CD14-positive monocyte (primary cell): ENCODE measurements at places on chromosomes 4 and X. TPM values are rescaled to one million over a fixed set of nuclear protein-coding genes. Genes with fewer than 3 reads are reported as not detected.

DNA sequence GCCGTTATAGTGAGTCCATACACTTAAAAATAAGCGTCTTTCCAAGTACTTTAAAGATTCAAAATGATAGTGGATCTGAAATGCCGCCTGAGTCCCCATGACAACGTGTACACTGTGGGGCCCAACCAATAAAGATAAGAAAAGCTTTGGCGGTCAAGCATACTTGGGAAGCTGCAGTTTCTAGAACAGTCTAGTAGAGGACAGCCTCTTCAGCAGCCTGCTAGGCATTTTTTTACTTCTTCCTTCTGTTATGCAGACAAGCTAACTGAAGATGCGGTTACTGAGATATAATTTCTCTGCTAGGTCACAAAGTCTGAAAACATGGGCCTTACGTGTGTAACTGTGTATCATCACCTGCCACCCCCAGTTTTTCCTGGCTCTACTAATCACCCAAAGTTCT lies 402 bp upstream of the UPRT start:
- H3K27me3 ChIP-seq, result no peaks in the 10 kb centered on the region
- H3K27ac ChIP-seq, result peak overlapping the region; percentile 97
- no peaks in the 10 kb centered on the region for H3K36me3 ChIP-seq
- peaks cover 15% of the 10 kb centered on the region for H3K4me1 ChIP-seq
- no peak for DNase-seq

DNA sequence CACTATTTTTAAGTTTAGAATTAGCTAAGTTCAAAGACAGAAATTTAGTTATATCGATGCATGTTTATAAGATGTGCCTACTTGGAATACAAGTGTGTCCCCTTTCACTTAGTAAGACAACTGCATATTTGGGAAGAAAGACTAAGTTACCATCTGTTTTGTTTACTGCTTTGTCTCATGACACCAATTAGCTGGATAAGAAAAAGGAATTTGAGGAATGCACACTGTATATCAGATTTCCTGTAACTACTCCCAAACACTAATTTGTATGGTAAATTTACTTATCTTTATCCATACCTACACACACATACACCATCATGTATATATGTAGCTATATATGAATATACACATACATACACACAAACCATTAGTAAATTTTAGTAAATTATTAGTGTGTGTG lies 1442.8 kb upstream of the IGFBP7 start:
- no peak overlapping the region for H3K4me3 ChIP-seq
- H3K36me3 ChIP-seq, result no peaks in the 10 kb centered on the region
- H3K27ac ChIP-seq, result no peak overlapping the region
- no peaks in the 10 kb centered on the region for H3K4me1 ChIP-seq

- H3K27ac ChIP-seq, result no peak overlapping the region
- H3K4me3 ChIP-seq, result no peak overlapping the region
- DNase-seq, result no peak
- H3K4me1 ChIP-seq, result no peaks in the 10 kb centered on the region
Measured at GRCh38 chr4:4914059-4914820, 54.8 kb downstream of the MSX1 start.

DNA sequence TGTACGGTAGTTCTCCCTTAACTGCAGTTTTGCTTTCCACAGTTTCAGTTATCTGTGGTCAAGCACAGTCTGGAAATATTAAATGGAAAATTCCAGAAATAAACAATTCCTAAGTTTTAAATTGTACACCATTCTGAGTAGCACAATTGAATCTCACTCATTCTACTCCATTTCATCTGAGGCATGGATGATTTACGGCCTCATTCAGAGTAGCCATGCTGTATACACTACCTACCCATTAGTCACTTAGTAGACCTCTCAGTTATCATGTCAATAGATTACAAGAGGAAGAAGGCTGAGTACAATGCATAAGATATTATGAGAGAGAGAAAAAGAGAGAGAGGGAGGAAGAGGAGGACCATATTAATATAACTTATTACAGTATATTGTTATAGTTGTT lies 77.5 kb downstream of the ENOX2 start:
- no peaks in the 10 kb centered on the region for H3K36me3 ChIP-seq
- DNase-seq, result no peak
- H3K27me3 ChIP-seq, result no peaks in the 10 kb centered on the region
- H3K4me1 ChIP-seq, result peaks cover 14% of the 10 kb centered on the region
- no peak overlapping the region for H3K4me3 ChIP-seq

GRCh38 chr4:13703096-13703495 lies 75.6 kb upstream of the BOD1L1 start:
- peaks cover 14% of the 10 kb centered on the region for H3K4me1 ChIP-seq
- no peaks in the 10 kb centered on the region for H3K27me3 ChIP-seq
- H3K4me3 ChIP-seq, result no peak overlapping the region
- no peaks in the 10 kb centered on the region for H3K36me3 ChIP-seq
- H3K27ac ChIP-seq, result no peak overlapping the region
- no peak for DNase-seq

- H3K4me3 ChIP-seq, result no peak overlapping the region
- peaks cover 30% of the 10 kb centered on the region for H3K27me3 ChIP-seq
- peaks cover 26% of the 10 kb centered on the region for H3K4me1 ChIP-seq
- no peak overlapping the region for H3K27ac ChIP-seq
- peak; percentile 23 for DNase-seq
Measured at GRCh38 chr4:78552389-78553042, 946 bp downstream of the ANXA3 start.

Gene IL2RG
- 64.9 and 105 TPM in 2 replicates for polyA plus RNA-seq

Gene TBCK
- polyA plus RNA-seq, result 14.0 TPM
